Large intestine (tissue), 12 donors: ENCODE measurements at places on chromosomes 5 and 9. TPM values are rescaled to one million over a fixed set of nuclear protein-coding genes. Genes with fewer than 3 reads are reported as not detected.

The CER1 gene
- 0.06 TPM for polyA plus RNA-seq

The SPINK1 gene
- 259 TPM for polyA plus RNA-seq

The CPLANE1 gene
- polyA plus RNA-seq, result 11.7 TPM

The FKBP15 gene
- polyA plus RNA-seq, result 23.1 TPM

The ABLIM3 gene
- 7.2 TPM for polyA plus RNA-seq

The ARL14EPL gene
- not detected for polyA plus RNA-seq

DNA sequence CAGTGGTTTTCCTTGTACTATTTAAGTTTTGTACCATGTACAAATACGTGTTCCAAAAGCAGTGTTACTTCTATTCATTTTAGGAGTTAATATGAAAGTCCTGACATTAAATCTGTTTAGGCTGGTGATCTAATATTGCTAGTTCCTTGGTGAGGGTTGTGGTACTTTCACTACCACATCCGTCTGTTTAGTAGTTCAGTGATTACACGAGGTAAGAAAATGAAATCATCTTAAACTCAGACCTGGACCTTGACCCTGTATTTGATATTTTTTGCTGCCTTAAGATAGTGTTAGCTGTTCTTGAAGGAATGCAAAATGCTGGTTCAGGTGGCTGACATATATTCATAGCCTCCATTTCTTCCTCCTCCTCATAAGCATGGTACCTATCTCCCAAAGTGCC, 50.3 kb downstream of the MTAP start:
- peak; percentile 58 for DNase-seq

DNA sequence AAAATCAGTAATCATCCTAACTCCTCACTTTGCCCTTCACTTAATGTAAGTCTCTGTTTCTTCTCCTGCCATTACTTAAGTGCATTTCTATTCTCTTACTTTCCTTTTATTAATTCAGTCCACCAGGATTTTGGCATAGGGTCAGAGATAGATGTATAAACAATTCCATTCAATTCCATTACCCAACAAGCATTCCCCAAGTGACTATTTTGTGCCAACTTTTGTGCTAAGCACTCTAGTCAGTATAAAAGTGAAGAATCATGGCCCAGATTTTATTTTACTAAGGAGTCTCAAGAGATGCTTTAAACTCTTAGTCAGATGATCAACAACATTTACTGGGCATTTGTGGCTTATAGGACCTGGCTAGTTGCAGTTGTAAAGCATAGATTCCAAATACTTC, 159.3 kb downstream of the DMAC1 start:
- DNase-seq, result no peak

DNA sequence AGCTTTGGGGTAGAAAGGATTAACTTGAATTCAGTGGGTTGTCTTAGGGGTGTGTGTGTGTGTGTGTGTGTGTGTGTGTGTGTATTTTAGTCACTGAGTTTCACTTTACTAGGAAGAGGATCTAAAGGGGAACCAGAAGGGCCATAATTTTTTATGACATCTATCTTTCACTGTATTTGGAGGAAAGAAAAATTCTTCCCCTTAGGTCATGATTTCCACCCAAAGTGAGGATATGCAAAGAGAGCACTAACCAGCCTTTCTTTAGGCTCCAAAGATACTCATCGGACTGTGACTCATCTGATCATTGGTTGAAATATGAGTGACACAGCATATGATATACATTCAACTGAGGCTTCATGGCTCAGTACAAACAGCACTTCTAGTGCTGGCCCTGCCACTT, 75.2 kb upstream of the RASGRF2 start:
- DNase-seq, result no peak

DNA sequence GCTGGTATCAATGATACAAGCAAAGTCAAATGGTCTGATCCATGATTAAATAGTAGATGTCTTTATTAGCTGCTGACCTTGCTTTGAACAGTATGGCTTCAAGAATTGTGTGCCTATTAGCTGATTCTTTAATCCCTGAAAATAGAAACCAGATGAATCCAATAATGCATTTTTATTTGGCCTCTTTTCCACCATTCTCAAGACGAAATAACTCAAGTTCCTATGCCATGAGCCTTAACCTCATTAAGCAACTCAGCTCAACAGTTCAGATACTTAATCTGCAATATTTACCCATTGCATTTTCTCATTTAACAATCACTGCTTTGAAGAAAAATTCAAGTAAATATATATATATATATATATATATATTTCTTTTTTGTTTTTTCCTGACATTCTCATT, 588.6 kb upstream of the MEF2C start:
- DNase-seq, result no peak

GRCh38 chr9:136558373-136558772, 12.5 kb upstream of the NOTCH1 start:
- DNase-seq, result peak; percentile 27

DNA sequence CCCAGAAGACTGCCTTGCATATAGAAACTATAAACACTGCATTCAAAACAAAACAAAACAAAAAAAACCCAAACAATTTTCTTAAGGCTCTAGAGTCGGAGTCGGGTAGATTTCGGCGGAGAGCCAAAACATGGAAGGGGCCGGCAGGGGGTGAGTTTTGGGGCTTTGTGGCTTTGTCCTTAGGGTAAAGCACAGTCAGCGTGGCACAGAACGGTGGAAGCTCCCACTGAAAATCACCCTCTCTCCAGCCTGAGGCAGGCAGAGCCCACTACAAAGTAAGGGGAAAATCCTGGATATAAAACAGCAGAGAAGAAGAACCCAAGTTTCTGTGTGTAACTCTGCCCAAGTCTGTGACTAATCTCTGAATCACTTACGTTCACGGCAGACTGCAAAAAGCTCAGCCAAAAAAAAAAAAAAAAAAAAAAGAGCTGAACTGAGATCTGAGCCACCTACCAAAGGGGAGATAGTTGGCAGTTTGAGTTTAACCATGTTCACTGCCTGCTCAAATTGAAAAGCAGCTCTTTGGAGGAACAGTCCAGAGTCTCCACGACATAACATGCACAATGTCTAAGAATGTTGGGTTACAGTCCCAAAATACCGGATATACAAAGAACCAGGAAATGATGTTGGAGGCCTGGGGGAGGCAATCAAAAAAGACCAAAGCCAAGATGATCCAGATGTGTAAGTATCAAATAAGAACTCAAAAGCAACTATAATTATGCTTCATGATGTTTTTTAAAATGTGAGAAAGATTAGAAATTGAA, 26.6 kb upstream of the OR2K2 start:
- DNase-seq, result peak; percentile 4

GRCh38 chr9:120902569-120903535, 23.7 kb downstream of the TRAF1 start:
- DNase-seq, result no peak

- DNase-seq, result no peak
These were observed 75.8 kb downstream of the ADAMTSL1 start for GRCh38 chr9:18549772-18550171.

DNA sequence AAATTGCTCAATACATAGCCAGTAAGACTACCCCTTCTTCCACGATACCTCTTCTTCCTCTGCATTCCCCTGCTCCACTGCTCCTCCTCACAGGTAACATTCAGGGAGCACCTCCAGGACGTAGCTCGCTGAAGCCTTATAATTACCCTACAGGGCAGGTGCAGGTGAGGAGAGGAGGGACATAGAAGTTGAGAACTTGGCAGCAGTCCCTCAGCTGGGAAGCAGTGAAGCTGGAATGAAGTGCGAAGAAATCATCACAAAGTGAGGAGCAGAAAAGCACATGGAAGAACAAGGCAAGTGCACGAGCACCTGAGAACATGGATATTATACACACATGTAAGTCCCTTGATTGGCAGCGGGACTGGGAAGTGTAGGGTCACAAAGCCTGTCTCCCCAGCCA, 118.2 kb downstream of the HSD17B3 start:
- no peak for DNase-seq

DNA sequence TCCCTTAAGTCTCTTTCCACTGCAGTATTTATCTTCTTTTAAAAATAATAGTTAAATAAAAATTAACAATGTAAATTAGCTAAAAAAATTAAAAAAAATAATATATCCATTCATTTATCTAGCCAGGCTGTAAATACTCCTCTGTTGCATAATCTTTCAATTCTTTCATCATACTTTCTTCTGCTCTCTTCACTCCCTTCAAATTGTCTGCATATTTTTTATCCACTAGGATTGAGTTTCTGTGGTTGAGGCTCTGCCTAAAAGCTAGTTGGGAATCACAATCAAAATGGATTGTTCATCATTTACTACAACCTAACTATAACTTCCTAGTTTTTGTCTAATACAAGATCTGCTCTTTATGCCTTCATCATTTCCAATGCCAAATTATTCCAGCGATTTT, 182.2 kb downstream of the PDE4D start:
- no peak for DNase-seq

- DNase-seq, result no peak
These were observed 307.0 kb downstream of the EFNA5 start for GRCh38 chr5:107363768-107364167.

- DNase-seq, result peak; percentile 26
These were observed 10.0 kb downstream of the TLE4 start for GRCh38 chr9:79581794-79582193.

- no peak for DNase-seq
These were observed 145.5 kb downstream of the ERCC6L2 start for GRCh38 chr9:96020792-96021550.

DNA sequence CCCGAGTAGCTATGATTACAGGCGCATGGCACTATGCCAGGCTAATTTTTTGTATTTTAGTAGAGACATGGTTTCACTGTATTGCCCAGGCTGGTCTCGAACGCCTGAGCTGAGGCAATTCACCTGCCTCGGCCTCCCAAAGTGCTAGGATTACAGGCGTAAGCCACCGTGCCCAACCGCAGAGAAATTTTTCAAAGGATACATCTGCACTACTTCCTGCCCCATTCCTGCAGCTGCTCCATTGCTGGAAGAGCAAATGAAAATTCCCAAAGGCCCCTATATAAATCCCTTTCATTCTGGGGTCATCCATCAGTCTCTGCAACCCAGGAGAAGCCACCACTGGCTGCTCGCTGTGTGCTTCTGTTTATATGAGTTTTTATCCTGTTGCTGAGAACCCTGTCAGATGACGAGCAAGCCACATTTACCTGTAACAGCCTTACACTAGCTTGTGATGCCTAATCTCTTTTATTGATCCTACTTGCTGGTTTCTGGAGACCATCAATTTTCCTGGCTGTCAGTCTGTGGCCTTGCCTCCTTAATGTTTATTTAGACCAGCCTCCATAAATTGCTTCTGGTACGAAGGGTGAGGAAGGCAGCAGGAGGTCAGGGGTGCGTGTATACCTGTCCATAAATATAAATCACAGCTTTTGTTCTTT, 925.3 kb downstream of the TLE4 start:
- no peak for DNase-seq

DNA sequence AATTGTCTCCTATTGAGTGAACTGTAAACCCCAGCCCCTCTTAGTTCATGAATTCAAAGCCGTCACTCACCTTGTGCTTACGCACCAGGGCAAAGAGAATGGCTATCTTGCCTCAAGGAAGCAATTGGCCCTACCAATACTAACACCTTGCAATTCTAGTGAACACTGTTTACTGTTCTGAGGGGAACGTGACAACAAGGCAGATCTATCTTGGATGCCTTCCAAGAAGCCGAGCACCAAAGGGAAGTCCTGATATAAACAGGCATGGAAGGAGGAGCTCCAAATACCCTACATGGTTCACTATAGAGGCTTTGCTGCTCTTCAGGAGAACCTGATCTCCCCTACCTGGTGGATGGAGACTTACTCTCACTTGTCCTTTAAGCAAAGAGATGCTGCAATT, 1.7 kb upstream of the PLPPR1 start:
- DNase-seq, result peak; percentile 6

DNA sequence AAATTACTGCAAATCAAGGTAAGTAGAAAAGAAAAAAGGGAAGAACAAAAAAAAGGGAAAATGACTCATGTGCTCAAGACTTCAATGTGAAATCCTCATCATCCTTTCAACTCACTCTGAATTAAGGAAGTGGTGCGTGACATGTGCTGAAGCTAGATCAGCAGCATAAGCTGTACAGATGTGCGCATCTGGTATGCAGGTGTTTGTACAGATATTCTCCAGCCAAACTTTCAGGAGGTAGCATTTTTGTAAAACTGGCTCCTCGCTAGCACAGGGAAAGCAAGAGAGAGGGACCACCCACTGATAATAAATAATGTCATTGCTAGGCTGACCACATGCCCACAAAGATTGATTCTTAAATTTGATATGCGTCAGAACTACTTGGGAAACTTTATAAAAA, 253.9 kb upstream of the RGMB start:
- DNase-seq, result no peak

DNA sequence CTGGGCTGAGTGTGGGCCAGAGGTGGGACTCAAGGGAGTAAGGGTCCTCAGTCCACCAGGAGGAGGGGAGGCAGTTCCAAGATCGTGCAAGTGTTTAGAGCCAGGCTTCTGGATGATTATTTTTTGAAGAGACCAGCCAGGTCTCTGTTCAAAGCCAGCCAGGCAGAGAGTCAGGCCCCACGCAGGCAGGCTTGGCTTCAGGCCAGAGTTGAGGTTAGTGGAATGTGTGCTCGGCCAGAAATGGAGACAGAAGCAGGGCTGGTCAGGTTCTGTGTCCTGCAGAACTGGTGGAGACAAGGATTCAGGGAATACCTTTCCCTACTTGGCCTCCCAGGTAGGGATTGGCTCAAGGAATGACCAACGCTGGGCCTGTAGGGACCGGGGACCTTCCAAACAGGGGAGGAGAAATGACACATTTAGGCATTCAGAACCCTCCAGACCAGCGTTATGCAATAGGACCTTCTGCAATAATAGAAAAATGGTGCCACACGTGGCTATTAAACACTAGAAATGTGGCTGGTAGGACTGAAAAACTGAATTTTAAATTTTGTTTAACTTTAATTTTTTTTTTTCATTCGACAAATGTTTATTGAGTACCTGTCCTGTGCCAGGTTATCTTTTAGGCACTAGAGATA, 106.2 kb downstream of the CMYA5 start:
- DNase-seq, result peak; percentile 12

- DNase-seq, result no peak
These were observed 182.5 kb downstream of the CDK5RAP2 start for GRCh38 chr9:120397453-120397852.

- no peak for DNase-seq
These were observed 100.8 kb upstream of the RANBP3L start for GRCh38 chr5:36402512-36402906.

GRCh38 chr9:120688758-120689157, 25.5 kb downstream of the MEGF9 start:
- DNase-seq, result no peak

- no peak for DNase-seq
These were observed 124.7 kb downstream of the TLE1 start for GRCh38 chr9:81564632-81565031.

GRCh38 chr5:80919678-80920196, 40.4 kb upstream of the RASGRF2 start:
- no peak for DNase-seq

DNA sequence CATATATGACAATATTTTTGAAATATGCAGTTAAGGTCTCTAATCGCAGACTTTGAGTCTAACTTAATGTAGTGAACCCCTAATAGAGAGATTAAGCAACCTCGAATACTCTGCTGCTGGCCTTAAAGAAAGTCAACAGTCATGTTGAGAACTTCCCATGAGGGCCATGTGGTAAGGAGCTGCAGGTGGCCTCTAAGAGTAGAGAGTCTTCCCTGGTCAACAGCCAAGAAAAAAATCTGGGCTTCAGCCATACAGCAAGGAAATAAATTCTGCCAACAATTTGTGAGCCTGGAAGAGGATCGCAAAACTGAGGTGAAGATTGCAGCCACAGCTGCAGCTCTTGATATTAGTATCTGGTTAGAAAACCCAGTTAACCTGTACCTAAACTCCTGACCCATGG, 935.2 kb upstream of the TYRP1 start:
- DNase-seq, result no peak

GRCh38 chr9:127563579-127563978, 48.5 kb upstream of the STXBP1 start:
- DNase-seq, result no peak
